Anterior cingulate cortex (tissue), 58 donors: ENCODE measurements at places on chromosomes 3 and 15.

DNA sequence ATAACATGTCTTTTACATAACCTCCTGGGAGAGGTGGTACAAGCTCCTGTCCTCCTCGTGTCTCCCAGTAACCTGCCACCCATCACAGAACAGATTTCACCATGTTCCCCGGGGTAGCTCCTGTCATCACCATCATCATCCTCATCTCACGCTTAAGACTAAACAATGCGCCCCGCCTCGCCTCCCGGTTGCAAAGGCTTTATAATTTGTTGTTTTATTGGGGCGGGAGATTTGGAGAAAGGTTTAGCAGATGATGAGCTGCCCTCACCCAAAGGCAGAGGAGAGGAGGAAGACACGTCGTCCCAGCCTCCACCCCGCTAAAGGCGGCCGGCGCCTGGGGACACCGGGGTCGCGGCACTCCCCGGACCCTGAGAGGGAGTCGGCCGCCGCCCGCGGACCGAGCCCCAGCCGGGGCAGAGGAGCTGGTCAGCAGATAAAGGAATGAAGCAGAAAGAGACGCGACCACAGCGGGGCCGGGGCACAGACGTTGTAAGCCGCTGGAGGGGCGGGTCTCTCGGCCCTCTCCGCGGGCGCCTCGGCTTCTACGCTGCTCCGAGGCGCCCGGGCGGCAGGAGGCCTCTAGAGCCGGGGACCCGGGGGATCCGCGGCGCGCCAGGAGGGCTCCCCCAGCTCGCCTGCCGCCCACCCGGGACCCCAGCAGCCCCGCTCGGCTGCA lies 589 bp downstream of the HERC1 start:
- peak; percentile 28 for DNase-seq

DNA sequence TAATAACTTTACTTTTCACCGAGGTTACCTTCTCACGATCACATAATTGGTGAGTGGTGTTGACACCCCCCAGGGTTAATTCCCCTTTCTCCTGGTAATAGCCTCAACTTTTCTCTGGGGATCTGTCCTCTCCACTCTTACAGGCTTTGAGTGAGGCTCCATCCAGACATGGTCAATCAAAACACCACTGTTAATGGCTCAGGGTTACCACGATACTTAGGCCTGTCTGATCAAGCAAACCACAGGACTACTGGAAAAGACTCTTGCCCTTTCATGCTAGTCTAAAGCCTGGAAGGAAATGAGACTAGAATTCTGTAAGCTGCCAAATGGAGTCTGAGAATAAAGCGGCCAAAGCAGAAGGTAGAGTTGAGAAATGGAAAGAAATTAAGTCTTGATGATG lies 56.5 kb upstream of the STT3B start:
- no peak for DNase-seq

DNA sequence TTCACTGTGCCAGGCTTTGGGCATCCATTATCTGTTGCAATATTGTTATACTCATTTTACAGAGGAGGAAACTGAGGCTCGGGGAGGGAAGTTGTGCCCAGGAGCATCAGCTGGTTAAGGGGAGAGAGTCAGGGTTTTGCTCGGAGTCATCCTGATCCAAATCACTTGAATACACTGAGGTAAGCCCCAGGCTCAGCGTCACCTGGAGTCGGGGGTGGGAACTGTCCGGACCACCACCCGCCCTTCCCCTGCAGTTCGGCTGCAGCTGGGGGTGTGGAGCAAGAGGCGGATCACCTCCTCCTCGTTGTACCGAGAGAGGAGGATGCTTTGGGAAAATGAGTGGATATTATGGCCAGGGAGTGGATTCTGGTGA lies 646 bp downstream of the HRH1 start:
- DNase-seq = no peak

GRCh38 chr3:41881233-41881821 lies 80.6 kb downstream of the ULK4 start:
- DNase-seq = no peak

- no peak for DNase-seq
These were observed 5.9 kb upstream of the TMEM44 start for GRCh38 chr3:194638991-194639605.

DNA sequence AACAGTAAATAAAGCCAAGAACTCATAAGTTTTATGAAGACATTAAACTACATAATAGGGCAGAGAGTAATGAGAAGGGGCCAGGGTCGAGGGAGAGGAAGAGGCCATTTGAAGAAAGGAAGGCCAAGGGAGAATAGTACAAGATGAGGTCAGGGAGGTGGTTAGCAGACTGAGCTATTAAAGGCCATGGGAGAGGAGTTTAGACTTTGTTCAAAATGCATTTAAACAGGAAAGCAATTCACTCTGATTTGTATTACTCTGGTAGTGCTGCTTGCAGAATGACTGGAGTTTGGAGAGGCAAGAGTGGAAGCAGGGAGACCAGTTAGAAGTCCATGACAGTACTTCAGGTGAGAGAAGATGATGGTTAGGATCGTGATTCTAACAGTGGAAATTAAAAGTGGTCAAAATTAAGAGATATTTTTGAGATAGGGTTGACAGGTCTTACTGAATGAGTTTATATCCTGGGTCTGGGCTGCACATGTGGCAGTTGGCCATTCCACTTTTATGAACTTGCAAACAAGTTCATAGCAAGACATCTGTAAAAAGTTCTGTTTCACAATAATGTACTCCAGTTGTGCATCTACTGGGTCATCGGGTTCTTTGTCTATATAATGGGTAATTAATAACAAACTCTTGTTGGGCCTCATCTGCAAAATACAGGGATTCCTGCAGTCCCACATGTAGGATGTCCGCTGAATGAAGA lies 16.3 kb downstream of the PPP2R3A start:
- DNase-seq = no peak

GRCh38 chr15:45187894-45188830 lies at the start of gene SHF:
SHF (minus strand) TSS chr15:45187966; CDS start chr15:45187951, 15 bp downstream.
- peak; percentile 31 for DNase-seq

GRCh38 chr3:129046732-129047552 lies 13.6 kb upstream of the GP9 start:
- no peak for DNase-seq
